Right renal cortex interstitium (tissue), 3 donors: ENCODE measurements at places on chromosomes 4 and X. TPM values are rescaled to one million over a fixed set of nuclear protein-coding genes. Genes with fewer than 3 reads are reported as not detected.

DNA sequence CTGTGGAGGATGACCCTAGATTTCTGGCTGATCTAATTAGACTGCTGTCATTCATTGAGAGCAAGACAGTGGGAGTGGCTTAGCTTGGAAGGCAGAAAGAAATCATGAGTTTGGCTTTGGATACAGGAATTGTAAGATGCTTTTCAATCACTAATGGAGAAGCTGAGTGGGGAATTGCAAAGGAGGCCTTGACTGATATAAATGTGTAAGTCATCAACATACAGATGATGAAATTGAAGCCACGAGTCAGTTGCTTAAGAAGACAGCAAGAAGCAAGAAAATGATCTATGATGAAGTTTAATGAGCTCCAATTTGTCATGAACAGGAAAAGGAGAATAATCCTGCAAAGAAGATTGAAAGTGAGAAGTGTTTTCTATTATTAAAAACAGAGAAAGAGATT is 136.7 kb upstream of the C1QTNF7 start:
- DNase-seq = no peak

DNA sequence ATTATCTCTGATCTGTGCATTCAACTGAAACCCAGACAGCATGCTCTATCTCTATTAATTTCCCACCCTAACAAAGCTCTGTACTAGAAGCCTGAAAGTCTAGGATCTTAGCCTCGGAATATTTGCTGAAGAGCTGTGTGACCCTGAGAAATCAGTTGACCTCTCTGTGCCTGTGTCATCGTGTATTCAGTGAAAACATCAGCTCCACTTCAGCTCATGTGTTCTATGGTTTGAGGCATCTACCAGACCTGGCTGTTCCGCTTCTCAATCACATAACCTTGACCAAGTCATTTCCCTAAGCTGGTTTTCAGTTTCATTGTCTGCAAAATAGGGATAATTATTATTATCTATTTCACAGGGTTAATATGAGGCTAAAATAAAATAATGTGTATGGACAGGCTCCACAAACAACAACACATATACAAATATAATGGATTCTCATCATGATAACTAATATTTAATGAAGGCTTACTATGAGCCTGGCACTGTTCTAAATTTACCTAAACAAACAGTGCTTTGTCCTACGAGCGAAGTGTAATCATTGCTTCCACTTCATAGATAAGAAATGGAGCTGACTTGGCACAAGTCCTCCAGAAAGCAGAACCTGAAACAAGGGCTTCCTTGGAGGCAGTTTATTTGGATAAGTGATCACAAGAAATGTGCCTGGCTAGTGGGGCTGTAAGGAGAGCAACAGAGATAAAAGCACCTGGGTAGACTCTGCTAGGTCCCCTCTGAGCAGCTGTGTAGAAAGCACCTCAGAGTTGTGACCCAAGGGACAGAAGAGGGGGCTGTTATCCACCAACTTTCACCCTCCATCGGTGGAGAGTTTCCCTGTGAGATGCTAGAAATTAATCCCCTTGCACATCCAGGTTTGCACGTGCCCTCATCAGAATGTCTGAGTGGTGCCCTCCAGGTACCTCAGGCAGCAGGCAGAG is 356.9 kb downstream of the RAB28 start:
- DNase-seq = no peak

Gene MTMR8
- 1.9 TPM for polyA plus RNA-seq

- DNase-seq = no peak
These were observed 254.0 kb upstream of the PITX2 start for GRCh38 chr4:110876866-110877265.

DNA sequence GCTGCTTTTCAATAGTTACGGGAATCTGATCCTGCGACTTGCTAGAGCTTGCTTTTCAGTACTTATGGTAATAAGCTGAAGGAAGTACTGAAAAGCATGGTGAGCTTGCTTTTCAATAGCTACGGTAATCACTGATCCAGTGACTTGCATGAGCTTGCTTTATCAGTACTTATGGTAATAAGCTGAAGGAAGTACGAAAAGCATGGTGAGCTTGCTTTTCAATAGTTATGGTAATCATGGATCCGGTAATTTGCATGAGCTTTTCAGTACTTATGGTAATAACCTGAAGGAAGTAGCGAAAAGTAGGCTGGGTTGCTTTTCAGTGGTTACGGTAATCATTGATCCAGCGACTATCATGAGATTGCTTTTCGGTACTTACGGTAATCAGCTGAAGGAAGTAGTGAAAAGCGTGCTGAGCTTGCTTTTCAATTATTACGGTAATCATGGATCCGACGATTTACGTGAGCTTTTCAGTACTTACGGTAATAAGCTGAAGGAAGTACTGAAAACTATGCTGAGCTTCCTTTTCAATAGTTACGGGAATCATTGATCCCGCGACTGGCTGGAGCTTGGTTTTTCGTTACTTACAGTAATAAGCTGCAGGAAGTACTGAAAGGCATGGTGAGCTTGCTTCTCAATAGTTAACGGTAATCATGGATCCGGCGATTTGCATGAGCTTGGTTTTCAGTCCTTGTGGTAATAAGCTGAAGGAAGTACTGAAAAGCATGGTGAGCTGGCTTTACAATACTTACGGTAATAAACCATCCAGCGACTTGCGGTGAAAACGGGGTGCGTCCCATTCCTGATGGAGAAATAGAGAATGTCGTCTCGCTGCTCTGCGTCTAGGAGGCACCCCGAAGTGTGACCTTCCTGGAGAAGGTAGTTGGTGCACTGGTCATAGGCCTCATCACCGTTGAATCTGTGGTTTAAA is 6.5 kb downstream of the CRLF2 start:
- peak; percentile 74 for DNase-seq

GRCh38 chr4:88211473-88212252 is 53.2 kb upstream of the ABCG2 start:
- DNase-seq = no peak

GRCh38 chrX:47885501-47885900 is 48.8 kb downstream of the ZNF81 start:
- no peak for DNase-seq

DNA sequence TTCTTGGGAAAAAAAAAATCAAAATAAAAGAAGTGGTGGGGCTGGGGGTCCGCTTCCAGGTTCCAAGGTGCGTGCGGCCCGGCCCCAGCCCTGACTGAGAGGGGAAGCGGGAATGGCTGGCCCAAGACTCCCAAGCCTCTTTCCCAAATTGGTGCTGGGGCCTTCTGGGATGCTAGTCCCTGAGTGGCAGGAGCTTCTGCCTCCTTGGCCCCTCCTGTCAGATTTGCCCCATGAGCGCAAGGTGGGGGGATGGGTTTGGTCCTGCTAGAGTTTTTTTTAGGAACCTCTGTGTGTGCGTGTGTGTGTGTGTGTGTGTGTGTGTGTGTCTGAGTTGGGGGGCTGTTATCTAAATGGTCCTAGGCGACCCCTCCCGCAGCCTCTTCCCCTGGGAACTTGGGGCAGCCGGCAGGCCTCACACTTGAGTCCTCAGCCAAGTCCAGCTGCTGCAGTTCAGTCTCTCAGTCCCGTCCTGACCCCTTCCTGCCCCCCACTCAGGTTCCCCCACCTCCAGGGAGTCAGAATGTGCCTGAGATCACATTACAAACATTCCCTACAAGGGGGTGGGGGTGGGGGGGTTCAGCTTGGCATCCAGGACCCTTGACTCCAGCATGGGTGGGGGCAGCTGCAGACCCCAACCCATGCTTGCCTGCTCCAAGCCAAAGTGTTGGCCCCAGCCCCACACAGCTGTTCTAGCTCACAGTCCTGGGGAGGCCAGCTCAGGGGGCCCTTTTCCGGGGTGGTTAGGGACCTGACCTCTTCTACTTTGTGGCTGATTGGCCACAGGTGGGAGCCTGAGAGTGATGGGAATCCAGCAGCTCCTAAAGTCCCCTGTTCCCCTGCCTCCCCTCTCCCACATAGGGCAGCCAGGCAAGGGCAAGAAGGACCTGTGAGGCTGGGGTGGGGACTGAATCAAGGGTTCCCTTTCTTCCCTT is 4.0 kb downstream of the EFNB1 start:
- DNase-seq = no peak

DNA sequence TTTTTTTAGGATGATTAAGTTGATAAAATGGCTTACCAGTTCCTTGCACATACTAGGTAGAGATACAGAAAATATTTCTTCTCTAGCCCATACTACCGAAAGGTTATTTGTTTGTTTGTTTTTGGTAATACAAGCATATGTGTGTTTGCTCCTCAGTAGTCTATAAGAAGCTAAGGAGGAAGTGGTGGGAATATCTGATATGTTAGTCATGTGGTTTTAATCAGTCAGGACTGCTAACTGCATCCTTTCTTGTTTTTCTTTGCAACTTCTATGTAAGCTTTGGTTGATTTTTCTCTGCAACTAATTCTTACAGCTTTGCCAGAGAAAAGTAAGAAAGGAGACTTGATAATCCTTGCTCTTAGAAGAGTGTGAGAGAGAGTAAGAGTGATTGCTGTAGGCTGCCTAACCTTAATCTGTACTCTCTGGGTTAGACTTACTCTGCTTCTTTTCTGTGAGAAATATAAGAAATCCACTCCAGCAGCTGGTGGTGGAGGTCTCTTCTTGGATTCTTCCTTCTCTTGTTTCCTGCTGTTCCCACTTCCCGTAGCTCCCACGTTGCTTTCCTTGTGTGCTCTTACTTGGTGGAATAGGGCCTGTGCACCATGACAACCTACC is 28.3 kb downstream of the SEPTIN11 start:
- no peak for DNase-seq

Gene AKAP4
- polyA plus RNA-seq = 0.15 TPM

GRCh38 chrX:71579136-71579989 is 1.1 kb downstream of the GCNA start:
- no peak for DNase-seq

DNA sequence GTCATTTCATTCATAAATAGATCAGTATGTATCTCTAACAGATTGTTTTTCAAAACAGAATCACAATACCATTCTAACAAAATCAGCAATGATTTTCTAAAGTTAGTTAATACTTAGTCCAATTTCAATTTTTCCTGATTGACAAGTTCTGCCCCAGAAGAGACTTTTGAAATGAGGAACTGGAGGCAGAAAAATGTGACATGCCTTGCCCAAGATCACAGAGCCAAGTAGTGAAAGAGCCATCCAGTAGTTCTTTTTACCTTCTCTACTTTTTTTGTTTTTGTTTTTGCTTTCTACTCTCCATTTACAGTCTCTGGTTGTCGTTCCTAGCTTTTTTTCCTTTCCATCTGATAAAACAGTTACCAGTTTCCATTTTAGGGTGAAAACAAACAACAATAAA is 129.3 kb upstream of the TMEM164 start:
- DNase-seq = no peak

DNA sequence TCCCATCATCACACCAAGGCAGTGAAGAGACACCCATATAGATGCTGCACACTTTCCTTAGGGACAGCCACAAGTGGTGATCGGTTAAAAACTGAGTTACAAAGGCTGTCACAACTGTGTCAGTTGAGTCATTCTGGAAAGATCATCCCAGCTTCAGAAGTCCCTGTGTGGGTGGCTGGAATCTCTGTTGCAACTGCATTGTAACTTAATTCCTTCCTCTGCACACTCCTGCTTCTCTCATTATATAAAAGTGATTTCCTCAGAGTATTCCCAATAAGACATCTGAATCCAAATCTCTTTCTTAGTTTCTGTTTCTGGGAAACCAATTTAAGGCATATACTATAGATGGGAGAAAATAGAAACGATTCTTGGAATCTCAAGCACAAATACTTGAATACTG is 88.1 kb downstream of the FSTL5 start:
- DNase-seq = no peak

DNA sequence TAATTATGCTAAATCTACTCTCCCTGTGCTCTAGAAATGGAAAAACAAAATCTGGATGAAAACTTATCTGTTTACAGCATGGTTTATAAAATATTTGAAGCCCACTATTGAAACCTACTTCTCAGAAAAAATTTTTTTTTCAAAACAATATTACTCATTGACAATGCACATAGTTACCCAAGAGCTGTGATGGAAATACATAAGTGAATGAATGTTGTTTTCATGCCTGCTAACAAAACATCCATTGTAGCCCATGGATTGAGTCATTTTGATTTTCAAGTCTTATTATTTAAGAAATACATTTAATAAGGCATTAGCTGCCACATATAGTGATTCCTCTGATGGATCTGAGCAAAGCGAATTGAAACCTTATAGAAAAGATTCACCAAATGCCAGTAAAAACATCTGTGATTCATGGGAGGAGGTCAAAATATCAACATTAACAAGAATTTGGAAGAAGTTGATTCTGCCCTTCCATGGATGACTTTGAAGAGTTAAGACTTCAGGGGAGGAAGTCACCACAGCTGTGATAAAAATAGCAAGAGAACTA is 144.7 kb upstream of the HHIP start:
- DNase-seq = no peak

GRCh38 chr4:41473176-41473575 is 64.8 kb upstream of the LIMCH1 start:
- no peak for DNase-seq

Gene GYPE
- 4.0 TPM for polyA plus RNA-seq

GRCh38 chr4:8644461-8644891 is 51.9 kb downstream of the CPZ start:
- DNase-seq = no peak

- no peak for DNase-seq
These were observed 815 bp downstream of the HCCS start for GRCh38 chrX:11111947-11112346.

- DNase-seq = no peak
These were observed 65.7 kb downstream of the RBM47 start for GRCh38 chr4:40564004-40564403.

- no peak for DNase-seq
These were observed 48.8 kb downstream of the LIMCH1 start for GRCh38 chr4:41586675-41587225.

GRCh38 chrX:109878236-109878635 is 124.7 kb upstream of the TMEM164 start:
- DNase-seq = no peak

Gene ZNF185
- polyA plus RNA-seq = 50.7 TPM

Gene RHOH
- polyA plus RNA-seq = 0.33 TPM

DNA sequence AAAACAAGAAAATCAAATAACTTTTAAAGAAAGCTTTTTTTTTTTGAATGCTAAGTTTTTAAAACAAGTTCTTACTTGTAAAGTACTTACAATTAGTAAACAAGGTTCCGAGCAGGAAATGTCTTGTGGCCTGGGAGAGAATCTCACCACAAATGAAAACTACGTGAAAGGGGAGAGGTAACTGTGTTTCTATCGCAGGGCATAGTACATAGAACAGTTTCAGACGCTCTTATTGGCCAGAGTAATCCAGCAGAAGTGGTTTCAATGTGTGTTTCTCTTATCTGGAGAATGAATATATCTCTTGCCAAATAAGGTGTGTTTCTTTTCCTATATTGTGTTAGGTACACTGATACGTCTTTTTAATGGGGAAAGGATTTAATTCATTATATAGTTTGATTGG is at the start of gene PLAC8:
TSS of gene PLAC8 (minus strand) at position 154 of the 400 bp plus-strand sequence. CDS start 6,808 bp downstream, outside the sequence.
- DNase-seq = no peak

DNA sequence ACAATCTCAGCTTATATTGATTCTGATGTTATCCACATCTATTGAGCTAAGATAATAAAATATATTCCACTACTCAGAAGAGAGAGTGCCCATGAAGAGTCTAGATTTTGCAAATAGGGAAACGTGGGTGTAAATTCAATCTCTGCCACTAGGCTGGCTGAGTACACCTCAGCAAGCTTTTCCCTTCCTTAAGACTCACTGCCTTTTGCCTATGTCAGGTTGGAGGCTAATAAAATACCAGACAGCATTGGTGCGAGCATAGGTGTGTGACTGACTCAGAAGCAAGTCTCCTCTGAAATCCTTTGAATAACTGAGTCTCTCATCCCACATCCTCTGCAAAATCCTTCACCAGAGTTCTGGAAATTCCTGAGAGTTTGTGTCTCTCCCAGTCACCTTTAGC is 405.4 kb upstream of the CPEB2 start:
- no peak for DNase-seq
